Stimulated activated CD4-positive, alpha-beta T cell treated with anti-CD3 and anti-CD28 coated beads, Interleukin-4, amount 100 ng/mL, for 1 hour (primary cell): ENCODE measurements at places on chromosomes 2 and 18.

DNA sequence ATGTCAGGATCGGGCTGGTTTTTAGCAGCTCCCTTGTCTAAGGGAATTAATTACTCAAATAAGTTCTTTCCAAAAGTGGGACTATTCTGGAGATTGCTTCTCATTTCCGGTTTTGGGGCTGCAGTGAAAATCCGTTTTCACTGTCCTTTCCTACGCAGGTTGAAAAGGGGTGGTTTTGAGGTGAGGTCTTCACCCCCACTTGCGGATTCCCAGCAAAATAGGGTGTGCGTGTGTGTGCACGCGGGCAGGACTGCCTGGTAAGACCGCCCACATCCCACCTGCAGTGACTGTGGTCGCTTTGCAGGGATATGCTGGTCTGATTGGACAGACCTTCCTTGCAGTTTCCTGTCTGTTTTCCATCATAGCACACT lies 472 bp upstream of the PLEKHM3 start:
- DNase-seq = peak; percentile 25

- DNase-seq = no peak
Measured at GRCh38 chr2:165636959-165637358, 157.1 kb downstream of the GALNT3 start.

DNA sequence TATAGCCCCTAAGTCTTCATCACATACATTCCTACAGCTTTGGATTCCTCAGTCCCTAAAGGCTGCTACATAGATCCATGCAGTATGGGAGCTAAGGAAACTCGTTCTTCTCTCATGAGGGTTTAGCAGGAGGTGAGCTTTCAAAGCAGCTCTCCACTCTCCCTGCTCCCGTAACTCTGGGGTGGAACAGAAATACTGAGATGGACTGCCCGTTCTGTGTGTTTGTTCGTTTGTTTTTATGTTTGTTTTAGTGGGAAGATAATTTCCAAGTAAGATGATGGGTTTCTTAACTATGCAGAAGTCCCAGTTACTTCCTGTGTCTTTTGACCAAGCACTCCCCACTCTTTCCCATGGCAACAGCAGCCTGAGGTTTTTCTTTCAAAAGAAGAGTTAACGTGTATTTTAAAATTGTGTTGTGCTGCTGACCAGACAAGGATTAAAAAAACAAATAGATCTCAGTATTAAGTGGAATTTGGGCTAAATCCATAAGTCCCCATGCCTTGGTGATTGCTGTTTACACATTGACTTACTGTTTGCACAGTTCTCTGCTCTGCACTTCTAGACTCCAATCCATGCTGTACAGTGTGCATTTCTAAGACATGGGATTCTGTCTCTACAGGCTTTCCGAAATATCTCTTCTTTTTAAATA lies 156.4 kb upstream of the SH3BP4 start:
- DNase-seq = no peak

DNA sequence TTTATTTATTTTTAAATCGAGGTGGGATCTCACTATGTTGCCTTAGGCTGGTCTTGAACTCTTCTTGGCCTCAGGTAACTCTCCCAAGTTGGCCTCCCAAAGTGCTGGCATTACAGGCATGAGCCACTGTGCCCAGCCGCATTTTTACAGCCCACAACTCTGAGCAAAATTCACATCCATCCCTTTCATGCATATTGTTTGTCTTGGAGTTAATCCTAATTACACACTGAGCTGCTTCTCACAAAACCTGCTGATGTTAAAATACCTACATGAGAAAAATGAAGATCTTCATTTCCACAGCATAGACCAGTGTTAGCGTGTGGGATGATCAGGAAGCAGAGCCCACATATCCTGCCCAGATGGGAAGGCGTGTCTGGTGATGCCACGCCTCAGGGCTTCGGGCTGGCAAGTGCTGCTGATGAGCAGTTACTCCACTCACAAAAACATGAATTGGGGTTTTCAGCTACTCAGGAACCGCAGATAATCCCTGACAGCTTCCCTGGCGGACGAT lies 14.6 kb downstream of the ITGB1BP1 start:
- no peak for DNase-seq

DNA sequence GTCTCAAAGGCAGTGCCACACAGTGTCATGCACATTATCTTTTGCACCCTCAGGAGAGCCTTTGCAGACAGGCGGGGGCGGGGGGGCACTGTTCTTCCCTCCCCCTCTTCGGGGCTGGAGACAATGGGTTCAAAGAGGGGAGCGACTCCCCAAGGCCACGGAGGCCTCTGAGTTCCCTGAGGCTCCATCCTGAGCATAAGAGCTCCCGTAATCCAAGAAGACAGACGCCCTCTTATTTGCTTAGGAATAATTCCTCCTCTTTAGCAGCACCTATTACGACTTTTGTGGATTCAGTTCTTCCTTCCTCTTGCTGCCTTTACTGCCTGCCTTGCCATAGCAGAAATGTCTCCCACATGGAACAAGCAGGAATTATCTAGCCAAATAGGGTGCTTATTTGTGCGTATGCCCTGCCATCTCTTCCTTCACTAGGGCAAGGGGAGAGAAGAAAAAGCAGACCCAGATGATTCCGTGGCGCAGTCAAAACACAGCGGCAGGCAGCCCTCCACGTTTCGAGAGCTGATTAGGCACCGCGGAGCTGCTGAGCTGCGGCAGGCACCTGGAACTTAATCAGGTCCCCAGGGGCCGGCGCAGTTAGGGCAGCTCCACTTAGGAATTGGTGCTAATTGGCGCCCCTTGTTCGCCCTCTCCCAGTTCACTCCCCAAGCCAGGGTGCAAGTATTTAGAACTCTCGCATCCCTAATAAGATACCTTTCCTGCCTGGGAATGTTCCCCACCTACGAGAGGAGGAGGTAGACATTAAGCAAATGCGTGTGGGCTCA lies 233.4 kb upstream of the MYT1L start:
- DNase-seq = no peak

- no peak for DNase-seq
Measured at GRCh38 chr2:182302174-182302573, 124.7 kb downstream of the PDE1A start.

GRCh38 chr2:33605056-33605455 lies 6.0 kb upstream of the FAM98A start:
- no peak for DNase-seq
